ENCODE measurements at places on chromosomes 5 and 9. TPM values are rescaled to one million over a fixed set of nuclear protein-coding genes. Genes with fewer than 3 reads are reported as not detected.

GRCh38 chr5:65825408-65826328 lies 100.7 kb upstream of the ERBIN start:
- H3K27me3 ChIP-seq, result no peaks in the 10 kb centered on the region
- peaks cover 19% of the 10 kb centered on the region for H3K4me1 ChIP-seq
- no peak overlapping the region for H3K27ac ChIP-seq
- H3K36me3 ChIP-seq, result no peaks in the 10 kb centered on the region
- H3K4me3 ChIP-seq, result no peak overlapping the region

DNA sequence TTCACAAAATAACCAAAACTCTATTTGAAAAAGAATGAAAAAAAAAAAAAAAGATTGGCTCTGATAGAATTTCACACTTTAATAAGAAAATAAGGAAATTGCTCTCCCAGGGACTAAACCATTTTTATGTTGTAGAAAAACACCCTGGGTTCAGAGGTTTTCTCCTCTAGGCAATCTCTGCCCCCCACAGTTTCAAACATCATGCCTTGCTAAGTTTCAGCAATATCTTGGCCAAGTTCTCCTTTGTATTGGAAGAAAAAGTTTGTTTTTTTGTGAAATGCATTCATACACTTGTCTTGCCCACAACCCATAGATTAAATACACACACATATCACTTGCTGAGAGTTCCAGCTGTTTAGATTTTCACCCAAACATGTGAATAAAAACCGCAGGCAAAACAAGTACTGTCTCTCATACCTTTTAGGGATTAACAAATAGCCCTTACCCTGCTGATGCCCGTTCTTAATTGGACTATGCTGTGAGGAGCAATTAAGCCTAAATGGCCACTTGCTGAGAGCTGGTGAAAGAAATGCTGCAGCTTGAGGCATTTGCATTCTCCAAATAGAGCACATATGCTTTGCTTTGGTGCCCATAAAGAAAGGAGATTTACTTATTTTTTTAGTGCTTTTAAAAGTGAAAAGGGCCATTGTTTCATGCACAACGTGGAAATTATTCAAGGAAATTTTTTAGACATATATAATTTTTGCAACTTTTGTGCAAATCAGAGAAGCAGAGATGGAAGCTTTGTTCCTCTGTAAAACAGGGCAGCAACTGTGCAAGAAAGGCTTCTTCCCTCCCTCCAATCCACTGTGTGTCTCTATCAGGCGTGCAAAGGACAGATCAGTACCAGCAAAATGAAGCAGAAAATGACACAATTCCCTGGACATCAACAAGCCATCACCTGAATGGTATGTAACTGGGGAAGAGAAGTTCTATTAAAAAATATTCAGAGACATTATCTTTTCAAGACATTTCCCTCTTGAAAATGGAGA lies 262.4 kb upstream of the KIF2A start:
- no peak for DNase-seq
- H3K36me3 ChIP-seq, result no peaks in the 10 kb centered on the region
- H3K4me3 ChIP-seq, result no peak overlapping the region
- no peaks in the 10 kb centered on the region for H3K27me3 ChIP-seq
- H3K4me1 ChIP-seq, result no peaks in the 10 kb centered on the region
- no peak overlapping the region for H3K27ac ChIP-seq

DNA sequence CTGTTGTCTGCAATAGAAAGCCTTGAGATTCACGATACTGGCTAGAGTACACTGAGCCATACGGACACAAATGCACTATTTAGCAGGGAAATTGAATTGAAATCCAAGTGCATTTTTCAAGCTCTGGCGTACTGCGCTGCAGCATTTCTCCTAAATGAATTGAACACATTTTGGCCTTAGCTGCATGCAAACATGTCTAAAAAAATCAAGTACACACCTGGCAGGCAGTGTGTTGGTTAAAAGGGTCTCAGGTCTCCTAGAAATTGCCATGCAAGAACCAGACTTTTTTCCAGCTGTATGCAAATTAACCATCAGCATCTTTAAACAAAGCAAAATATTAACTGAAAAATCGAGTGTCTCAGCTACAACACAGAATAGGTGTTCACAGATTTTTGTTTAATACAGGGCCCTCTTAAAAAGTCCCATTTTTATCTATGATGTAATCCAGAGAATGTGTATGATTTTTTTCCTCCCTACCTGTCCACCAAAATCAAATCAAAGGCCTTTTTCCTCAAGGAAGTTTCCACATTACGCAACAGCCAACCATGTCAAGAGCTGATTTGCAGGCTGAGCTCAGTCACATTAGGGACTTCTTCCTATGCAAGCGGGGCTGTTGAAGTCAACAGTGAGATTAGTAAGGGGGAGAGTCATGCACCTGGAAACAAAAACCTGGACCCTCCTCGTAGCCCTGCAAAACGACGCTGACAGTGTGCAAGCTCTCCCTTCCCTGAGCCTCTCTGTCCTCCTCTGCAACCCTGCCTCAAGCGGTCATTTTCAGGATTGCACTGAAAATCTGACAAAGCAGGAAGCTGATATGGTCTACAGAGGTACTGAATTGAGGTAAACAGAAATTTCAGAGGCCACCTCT lies 14.1 kb upstream of the SFXN1 start:
- no peak overlapping the region for H3K27ac ChIP-seq
- H3K4me3 ChIP-seq, result no peak overlapping the region
- no peaks in the 10 kb centered on the region for H3K27me3 ChIP-seq
- no peaks in the 10 kb centered on the region for H3K36me3 ChIP-seq
- DNase-seq, result peak; percentile 75

- no peak overlapping the region for H3K27ac ChIP-seq
- no peak for DNase-seq
- H3K27me3 ChIP-seq, result no peaks in the 10 kb centered on the region
- H3K36me3 ChIP-seq, result no peaks in the 10 kb centered on the region
- H3K4me3 ChIP-seq, result no peak overlapping the region
- H3K4me1 ChIP-seq, result no peaks in the 10 kb centered on the region
These were observed 18.0 kb upstream of the MRNIP start for GRCh38 chr5:179876610-179876952.

DNA sequence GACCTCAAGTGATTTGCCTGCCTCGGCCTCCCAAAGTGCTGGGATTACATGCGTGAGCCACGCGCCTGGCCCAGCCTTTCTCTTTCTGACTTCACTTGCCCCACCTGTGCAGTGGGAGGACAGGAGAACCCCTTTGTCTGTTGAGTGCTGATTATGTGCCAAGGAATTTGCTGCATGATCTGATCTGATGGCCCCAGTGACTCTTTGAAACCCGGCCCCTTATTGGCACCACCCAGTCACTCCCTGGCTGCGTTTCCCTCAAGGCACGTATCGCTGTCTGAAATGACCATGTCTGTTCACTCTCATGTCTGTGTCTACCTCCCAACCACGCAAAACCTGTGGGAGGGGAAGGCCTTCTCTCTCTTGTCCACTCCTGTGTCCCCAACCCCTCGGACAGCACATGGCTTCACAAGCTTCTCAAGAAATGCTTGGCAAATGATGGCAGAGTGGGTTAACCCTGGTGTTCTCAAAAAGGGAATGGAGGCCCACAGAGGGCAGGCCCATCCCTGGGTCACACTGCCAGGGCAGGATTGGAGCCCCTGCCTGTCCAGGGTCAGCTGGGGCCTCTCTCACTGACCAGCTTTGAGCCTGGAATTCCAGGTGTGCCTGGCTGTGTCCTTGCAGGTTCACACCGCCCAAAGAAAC lies 21.9 kb downstream of the NEK6 start:
- DNase-seq, result no peak
- H3K36me3 ChIP-seq, result no peaks in the 10 kb centered on the region
- H3K4me1 ChIP-seq, result peaks cover 61% of the 10 kb centered on the region
- peak overlapping the region; percentile 41 for H3K27ac ChIP-seq

The PHF24 gene
- not detected for total RNA-seq

The PTGR1 gene
- total RNA-seq, result 948 TPM

DNA sequence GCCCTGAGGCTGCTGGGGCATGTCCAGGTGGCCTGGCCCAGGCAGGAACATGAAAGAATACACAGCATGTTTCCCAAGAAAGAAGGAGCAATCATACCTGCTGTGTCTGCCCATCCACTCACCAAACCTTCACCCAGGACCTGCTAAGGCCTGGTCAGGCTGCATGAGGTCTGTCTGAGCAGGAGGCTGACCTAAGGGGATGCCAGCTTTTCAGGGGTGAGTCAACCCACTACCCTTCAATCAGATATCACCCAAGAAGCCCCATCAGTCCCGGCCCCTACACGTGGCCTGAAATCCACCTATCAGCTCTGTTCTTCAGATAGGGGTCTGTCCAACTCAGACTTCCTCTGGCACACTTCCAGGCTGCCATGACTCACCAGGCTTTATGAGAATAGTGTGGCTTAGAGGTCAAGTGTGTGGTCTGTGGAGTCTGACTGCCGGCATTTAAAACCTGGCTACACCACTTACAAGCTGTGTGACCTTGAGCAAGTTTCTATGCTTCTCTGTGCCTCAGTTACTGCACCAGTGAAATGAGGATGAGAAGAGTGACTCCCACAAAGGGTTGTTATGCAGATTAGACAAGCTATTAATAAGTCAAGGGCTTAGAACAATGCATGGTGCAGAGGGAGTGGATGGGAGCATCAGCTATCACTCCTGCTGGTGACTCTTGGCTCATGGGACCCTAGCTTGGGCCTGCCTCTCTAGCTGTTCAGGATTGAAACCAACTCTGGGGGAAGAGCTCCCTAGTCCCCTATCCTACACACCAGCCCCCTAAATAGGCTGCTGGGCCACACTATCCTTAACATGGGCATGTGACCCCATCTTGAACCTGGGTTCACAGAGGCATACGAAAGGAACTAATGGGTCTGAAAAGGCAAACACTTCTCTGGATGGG lies 130.3 kb downstream of the PAX5 start:
- no peak overlapping the region for H3K4me3 ChIP-seq
- H3K27ac ChIP-seq, result no peak overlapping the region
- DNase-seq, result no peak
- no peaks in the 10 kb centered on the region for H3K27me3 ChIP-seq
- H3K36me3 ChIP-seq, result no peaks in the 10 kb centered on the region
- no peaks in the 10 kb centered on the region for H3K4me1 ChIP-seq

The WHRN gene
- 10.7 TPM for total RNA-seq

DNA sequence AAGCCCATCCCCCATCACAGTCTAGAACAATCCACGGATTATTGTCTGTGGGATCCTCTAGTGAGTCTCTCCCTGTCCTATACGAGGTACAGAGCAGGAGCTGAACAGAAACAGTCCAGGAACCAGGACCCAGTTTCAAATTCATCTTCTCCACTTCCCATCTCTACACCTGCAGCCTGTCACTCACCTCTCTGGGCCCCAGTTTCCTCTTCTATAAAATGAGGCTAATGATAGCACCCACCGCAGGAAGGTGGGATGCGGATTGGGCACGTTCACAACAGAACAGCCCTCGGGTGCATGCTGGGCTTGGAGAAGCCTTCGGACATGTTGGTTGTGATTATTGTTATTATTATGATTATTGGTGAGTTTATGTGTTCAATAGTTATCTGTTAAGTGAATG lies 78.5 kb downstream of the ANKRD33B start:
- H3K36me3 ChIP-seq, result no peaks in the 10 kb centered on the region
- H3K27ac ChIP-seq, result no peak overlapping the region
- no peaks in the 10 kb centered on the region for H3K4me1 ChIP-seq

DNA sequence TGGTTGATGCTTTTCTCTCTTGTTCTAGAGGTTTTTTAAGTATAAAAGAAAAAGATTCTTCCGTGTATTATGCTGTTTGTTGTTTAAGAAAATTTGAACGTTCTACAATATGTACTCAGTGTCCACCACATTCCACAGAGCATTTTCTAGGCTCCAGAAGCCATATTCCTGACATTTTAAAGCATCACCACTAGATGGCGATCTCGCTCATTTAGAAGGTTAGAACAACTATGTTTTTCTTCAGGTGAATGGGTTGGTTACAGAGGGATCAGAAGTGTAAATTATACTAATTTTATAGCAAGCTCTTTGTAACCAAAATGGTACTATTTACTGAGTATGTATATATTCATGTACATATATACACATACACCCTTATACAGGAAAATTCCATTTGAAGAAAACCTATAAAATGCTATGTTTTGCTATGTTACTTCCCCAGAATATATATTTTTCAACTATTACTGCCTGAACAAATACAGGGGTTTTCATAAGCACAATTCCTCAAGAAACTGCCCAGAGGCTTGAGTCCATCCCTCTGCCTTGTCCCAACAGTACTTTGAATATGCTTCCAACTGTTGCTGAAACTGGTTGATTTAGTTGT lies 284.3 kb downstream of the CCDC171 start:
- no peaks in the 10 kb centered on the region for H3K4me1 ChIP-seq
- no peak overlapping the region for H3K4me3 ChIP-seq
- no peaks in the 10 kb centered on the region for H3K27me3 ChIP-seq
- DNase-seq, result peak; percentile 50
- no peaks in the 10 kb centered on the region for H3K36me3 ChIP-seq

The SH3RF2 gene
- 116 TPM for total RNA-seq

GRCh38 chr5:43588842-43589241 lies 14.1 kb upstream of the NNT start:
- H3K4me3 ChIP-seq, result no peak overlapping the region
- DNase-seq, result no peak
- H3K4me1 ChIP-seq, result no peaks in the 10 kb centered on the region
- no peak overlapping the region for H3K27ac ChIP-seq

The NDOR1 gene
- 19.8 TPM for total RNA-seq

DNA sequence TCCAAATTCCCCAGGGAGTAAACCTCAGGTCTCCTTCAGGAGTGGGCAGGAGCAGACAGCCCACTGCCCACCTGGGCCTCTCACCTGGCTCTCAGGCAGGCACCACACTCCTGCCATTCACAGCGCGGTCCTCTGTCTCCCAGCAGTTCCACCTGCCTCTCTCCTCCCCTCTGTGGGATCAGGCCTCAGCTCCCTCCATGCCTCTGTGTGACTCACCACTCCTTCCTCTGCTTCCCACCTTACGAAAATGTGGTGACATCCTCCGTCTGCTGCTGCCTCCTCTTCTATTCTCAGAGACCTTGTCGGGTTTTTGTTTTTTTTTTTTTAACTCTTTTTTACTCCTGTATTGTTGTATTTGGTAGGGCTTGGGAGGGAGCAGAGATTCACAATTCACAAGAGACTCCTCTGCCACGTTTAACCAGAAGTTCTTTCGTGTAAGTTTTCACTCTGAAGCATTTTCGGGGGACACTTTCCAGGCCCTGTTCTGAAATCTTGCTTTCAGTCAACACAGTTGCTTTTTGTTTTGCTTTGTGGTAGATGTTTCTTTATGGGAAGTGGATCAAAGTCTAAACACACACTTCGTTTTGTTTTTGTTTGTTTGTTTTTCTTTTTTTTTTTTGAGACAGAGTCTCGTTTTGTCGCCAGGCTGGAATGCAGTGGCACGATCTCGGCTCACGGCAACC lies 21.1 kb upstream of the CDKN2AIPNL start:
- H3K27me3 ChIP-seq, result no peaks in the 10 kb centered on the region
- no peak overlapping the region for H3K27ac ChIP-seq
- no peak overlapping the region for H3K4me3 ChIP-seq
- DNase-seq, result no peak
- no peaks in the 10 kb centered on the region for H3K36me3 ChIP-seq
- H3K4me1 ChIP-seq, result peaks cover 12% of the 10 kb centered on the region

- no peak overlapping the region for H3K4me3 ChIP-seq
- DNase-seq, result no peak
- H3K27me3 ChIP-seq, result no peaks in the 10 kb centered on the region
- no peaks in the 10 kb centered on the region for H3K4me1 ChIP-seq
These were observed 25.1 kb downstream of the ZNF618 start for GRCh38 chr9:113901221-113901688.

All from Peyer's patch (tissue), 4 donors.